Stimulated activated CD4-positive, alpha-beta T cell treated with anti-CD3 and anti-CD28 coated beads, Interleukin-12 subunit alpha, Interleukin-12 subunit beta, amount 100 ng/mL, for 24 hours (primary cell): ENCODE measurements at places on chromosomes 12 and 14.

DNA sequence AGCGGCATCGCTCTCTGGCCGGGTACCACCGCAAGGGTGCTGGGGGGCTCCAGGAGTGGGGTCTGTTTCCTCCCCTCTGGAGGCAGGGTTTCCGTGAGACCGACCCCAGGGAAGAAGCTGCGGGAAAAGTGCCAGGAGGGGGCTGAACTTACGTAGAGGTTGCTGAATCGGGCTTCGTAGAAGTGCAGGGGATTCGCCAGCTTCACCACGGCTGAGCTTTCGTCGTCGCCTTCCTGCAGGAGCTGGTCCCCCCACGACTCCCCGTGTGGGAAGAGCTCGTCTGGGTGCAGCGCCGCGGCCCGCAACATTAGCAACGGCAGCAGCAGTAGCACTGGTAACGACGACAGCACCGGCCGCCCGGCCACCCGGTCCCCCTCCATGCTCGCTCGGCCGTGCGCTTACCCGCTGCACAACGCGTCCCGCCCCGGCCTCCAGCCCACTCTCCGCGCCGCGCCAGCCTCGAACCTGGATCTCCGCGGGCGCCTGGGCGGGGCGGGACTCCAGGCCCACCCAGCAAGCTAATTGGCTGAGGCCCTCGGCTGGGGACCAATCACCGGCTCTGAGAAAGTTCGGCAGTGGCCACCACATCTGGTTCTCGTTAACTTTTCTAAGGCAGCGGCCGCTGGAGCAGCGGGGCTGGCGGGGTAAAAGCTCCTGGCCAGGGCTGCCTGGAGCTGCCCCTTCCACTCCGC, at the start of gene NID2:
TSS of gene NID2 (minus strand) at position 445 of the 692 bp plus-strand sequence. CDS start at position 380, 65 bp downstream.
- DNase-seq, result peak; percentile 45

DNA sequence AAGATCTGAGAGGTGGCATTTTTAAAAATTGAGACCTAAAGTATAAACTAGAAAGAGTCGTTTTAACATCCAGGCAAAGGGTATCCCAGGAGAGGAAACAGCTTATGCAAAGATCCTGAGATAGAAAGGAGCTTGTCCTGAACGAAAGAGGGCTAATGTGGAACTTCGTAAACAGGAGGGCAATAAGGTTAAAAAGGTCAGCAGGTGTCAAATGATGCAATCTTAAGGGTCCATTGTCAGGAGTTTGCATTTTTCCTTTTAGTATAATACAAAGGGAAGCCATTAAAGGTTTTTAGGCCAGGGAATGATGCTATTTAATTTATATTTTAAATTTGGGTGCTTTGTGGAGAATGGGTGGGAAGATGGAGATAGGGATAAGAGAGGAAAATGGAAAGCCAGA, 14.4 kb downstream of the FMNL3 start:
- no peak for DNase-seq

DNA sequence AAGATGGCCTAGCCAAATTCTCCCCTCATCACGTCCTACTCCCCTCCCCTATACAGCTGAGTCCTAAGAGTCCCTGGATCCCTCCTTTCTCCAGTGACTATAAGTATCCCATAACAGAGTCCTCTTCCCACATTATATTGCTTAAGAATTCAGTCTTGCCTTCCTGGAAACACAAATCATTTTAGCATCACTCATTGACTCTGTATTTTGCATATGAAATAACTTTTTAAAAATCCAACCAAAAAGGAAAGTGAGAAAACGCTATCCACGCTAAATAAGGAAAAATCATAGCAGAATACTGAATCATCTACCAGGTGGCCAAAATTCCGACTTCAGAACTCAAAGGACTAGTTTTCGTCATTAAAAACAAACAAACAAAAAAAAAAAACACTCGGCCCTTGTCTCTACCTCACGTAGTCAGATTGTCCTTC, 130.2 kb downstream of the GCH1 start:
- no peak for DNase-seq

GRCh38 chr12:104577581-104577981, 120.8 kb downstream of the CHST11 start:
- no peak for DNase-seq

DNA sequence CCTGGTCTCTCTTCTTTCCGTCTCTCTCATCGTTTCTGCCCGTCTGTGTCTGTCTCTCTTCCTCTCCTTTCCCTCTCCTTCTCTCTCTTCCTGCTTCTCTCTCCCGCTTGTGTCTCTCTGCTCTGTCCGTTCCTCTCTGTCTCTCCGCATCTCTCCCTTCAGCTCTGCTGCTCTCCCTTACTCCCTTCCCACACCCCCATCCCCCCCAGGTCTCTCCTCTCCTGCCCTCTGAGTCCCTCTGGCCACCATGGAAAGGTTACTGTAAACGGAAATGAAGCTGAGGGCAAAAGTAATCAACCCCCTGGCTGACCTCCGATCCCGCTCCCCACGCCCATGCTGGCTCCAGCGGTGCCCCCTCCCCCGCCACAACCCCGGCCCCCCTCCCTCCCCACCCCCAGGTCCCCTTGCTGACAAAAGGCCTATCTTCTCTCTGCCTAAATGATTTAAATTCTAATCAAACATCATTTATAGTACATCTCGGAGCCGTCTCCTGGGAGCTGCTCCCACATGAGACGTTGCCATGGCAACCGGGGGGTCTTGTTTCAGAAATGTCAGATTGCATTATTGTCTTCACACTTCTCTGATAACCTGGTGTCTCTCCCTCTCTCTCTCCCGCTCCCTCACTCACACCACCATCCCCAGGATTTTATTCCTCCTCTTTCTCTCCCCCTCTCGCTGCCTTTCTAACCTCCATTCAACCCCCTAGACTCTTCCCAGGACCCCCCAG, 203.8 kb downstream of the RBM19 start:
- DNase-seq, result no peak

DNA sequence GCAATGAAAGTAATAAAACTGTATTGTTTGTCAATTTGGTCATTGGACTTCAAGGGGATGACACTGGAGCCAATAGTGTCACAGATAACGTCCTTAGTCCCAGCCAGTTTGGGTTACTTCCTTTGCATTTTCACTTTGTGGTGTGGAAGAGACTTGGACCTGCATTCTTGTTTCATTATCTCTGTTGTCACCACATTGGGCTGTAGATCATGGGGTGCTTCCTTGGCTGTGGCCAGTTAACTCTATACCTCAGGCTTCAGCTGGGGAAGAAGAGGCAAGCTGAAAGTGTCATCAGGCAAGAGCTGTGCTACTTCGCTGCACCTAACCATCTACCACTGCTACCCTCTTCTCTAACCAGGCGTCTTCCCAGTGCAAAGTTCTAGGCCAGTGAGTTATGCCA, 15.1 kb upstream of the CISTR start:
- DNase-seq, result no peak
